ENCODE measurements at places on chromosomes 1 and 21.

DNA sequence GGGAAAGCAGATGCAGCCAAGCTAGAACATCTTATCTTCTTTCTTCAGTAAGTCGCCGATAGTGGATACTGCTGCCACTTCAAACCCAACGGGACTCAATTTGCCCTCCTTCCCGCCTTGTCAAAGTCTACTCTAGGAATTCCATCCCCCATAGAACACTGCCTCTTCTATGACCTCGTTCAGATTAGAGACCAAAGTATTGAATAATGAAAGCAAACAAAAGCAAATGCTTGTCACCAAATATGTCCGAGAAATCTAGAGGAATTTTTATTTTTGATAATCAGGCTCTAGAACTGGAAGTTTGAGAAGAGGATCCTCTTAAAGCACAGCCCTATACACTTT lies 853 bp upstream of the RRAGC start:
- DNase-seq: no peak

DNA sequence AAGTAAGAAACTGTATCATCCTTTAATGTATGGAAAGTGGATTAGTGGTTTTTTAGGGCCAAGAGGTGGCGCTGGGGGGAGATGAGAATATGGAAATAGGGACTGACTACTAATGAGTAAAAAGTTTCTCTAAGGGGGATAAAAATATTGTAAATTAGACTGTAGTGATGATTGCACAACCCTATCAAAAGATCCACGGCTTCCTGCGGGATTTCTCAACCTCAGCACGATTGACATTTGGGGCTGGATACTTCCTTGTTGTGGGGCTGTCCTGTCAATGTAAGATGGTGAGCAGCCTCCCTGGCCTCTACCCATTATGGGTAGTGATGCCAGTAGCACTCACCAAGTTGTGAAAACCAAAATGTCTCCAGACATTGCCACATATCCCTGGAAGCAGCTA lies 36.0 kb upstream of the PRDM2 start:
- DNase-seq: no peak

DNA sequence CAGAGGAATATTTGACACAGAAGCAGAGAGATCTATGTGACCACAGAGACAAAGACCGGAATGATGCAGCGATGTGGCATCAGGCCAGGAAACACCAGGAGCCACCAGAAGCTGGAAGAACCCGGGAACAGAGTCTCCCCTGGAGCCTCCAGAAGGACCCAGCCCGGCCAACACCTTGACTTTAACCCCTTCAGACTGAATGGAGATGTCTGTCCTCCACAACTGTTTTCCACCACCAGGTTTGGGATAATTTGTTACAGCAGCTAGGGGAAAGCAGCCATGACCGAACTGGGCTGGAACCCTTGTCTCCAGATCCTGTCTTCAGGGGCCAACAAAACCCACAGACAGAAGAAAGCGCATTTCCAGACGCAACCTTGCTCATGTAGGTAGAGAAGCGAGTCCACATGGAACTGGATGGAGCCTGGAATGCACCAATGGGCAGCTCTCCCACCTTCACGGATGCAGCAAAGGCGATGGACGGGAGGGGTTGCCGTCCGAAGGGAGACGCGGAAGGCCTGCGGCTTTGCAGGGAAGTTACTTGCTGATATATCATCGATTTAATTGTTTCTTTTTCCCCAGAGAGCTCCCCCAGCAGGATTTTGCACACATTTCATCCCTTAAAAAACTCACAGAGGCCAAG lies 396.6 kb downstream of the NPHP4 start:
- no peak for DNase-seq

GRCh38 chr1:200213392-200213791 lies 185.9 kb downstream of the NR5A2 start:
- no peak for DNase-seq

DNA sequence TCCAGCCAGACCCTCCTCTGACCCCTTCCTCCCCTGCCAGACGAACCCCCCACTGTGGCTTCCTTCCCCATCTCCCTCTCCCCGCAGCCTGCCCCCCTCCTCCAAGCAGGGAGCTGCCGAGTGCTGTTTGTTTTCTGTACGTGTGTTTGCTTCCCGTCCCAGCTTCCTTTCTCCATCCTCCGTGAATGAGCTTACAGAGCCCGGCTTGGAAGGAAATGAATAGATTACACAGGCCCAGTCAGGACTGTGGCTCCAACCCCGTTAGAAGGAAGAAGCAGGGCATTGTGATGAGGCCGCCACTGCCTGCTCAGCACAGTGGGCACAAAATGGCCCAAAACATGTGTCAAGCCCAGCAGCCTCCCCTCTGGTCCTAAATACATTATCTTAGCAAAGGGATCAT lies 123.2 kb downstream of the IGSF21 start:
- no peak for DNase-seq

GRCh38 chr1:221098471-221099405 lies 219.5 kb downstream of the HLX start:
- no peak for DNase-seq

DNA sequence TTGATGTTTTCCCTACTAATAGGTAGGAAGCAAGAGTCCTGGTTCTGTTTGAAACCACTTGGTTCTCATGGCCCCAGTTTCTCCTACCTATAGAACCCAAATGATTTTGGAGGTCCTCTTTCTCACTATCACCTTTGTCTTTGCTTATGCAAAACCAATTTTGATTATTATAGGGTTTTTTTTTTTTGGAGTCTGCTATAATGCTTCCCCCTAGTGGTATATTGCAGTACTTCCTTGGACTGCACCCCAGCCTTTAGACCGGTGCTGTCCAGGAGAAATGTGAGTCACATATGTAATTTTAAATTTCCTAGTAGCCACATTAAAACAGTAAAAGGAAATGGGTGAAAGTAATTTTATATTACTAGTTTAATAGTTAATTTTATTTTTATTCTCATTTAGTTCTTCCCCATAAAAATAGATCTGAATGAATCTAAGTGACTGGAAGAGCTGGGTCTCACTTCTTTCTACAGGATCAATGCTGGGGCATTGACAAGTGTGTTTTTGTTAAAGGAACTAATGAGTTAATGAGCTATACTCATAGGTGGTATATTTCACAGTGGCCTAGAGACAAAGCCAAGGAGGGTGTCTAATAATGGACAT lies 10.6 kb downstream of the FCMR start:
- peak; percentile 69 for DNase-seq

- DNase-seq: no peak
Observed at GRCh38 chr1:239761509-239761908, 330.2 kb upstream of the FMN2 start.

DNA sequence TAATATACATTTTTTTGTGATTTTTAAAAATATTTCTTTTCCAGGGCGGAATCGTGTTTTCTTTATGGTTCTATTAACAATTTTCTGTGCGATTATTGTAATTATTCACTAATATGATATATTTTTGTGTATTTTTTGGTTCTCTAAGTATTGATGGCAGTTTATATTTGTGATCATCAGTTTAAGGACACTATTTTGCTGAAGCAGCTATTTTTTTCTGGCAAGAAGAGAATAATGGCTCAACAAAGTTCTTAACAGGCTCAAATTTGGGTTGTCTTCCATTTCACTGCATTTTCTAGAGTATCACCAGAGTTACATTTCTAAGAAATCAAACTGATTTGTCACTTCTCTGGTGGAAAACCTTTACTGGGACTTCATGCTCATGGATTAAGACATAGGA lies 178.4 kb downstream of the HS2ST1 start:
- DNase-seq: no peak

- DNase-seq: no peak
Observed at GRCh38 chr1:68331117-68331865, 99.0 kb upstream of the WLS start.

GRCh38 chr1:241225741-241226140 lies 131.3 kb downstream of the RGS7 start:
- DNase-seq: no peak

- DNase-seq: peak; percentile 24
Observed at GRCh38 chr1:20850021-20850420, 62.9 kb upstream of the HP1BP3 start.

GRCh38 chr1:21904454-21904703 lies 32.7 kb downstream of the HSPG2 start:
- DNase-seq: no peak

GRCh38 chr1:15154480-15155036 lies 1.0 kb downstream of the TMEM51 start:
- DNase-seq: no peak

- no peak for DNase-seq
Observed at GRCh38 chr1:185559151-185559550, 175.0 kb upstream of the HMCN1 start.
